ENCODE measurements at places on chromosomes 3 and 15.
A peak's percentile ranks its signal among the peaks of the same experiment; 100 is the strongest.

GRCh38 chr15:60362321-60363086 is 35.3 kb downstream of the ANXA2 start:
- no peak for DNase-seq

GRCh38 chr15:75356517-75356916 is 9.7 kb downstream of the NEIL1 start:
- peak; percentile 54 for DNase-seq

- DNase-seq, result no peak
These were observed 48.0 kb upstream of the APEH start for GRCh38 chr3:49626101-49626581.

DNA sequence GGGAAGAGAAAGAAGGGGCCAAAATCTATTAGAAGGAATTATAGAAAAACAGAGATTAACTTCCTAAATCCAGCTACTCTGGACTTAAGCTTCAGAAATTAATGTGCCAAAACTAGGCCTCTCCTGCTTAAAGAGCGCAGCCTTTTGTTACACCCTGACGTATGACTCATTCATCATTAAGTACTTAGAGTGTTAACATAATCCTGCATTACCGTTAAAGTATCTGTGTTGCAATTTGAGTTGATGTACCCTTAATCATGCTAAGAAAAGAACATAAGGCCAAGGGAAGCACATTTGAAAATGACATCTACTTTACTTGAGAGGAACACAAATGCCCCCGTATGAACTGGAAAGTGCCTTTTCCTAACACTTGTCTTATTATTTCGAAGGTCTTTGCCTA is 7.9 kb downstream of the HTR3D start:
- no peak for DNase-seq

- no peak for DNase-seq
These were observed 12.2 kb downstream of the GBE1 start for GRCh38 chr3:81749265-81749664.

DNA sequence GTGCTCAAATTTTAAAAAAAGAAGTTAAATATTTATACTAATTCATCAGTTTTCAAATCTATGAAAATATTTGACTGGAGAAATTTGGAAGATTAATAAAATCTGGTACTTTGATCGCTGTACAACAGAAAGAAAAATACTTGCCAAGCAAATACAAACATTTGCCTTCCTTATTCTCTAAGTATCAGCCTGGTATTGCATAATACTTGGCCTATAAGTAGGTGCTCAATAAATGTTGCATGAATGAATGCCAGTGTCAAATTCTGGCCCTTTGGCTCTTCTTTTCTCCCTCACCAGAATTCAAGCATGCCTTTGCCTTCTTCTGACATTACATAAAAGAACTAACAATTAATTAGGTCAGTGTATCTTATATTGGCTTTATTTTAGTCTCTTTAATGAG is 601.7 kb upstream of the GBE1 start:
- no peak for DNase-seq

DNA sequence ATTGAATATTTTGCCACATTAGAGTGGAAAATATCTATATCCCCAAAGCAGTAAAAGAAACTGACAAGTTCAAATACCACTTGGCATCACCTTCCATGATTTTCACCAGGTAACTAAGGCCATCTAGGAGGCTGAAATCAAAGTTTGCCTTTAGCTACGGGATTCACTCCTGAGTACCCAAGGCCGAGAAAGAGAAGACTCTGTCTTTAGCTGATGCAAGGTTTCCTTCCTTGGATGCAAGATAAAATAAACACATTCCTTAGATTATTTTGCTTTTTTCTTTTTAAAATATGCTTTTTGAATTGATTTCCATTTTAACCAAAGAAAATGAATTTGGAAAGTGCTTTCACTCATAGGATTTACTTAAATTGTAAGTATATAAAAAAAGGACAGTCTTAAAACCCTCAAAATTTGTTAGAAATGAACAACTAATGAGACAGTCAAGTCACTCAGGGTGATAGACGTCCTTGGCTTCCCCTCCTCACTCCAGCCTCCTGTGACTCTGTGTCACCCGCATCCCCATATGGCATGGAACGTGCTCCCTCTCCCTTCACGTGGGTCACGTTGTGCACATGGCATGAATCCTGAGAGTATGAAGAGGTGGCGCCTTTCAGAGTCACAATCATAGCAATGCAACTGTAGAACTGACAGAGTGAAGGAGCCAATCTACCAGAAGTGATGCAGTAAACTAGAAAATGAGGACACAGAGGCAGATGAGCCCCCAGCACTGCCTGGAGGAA is 148.4 kb downstream of the RTP4 start:
- DNase-seq, result no peak

- no peak for DNase-seq
These were observed 557.2 kb upstream of the TBL1XR1 start for GRCh38 chr3:177754508-177754921.

- no peak for DNase-seq
These were observed 33.8 kb upstream of the IP6K2 start for GRCh38 chr3:48750856-48751255.

DNA sequence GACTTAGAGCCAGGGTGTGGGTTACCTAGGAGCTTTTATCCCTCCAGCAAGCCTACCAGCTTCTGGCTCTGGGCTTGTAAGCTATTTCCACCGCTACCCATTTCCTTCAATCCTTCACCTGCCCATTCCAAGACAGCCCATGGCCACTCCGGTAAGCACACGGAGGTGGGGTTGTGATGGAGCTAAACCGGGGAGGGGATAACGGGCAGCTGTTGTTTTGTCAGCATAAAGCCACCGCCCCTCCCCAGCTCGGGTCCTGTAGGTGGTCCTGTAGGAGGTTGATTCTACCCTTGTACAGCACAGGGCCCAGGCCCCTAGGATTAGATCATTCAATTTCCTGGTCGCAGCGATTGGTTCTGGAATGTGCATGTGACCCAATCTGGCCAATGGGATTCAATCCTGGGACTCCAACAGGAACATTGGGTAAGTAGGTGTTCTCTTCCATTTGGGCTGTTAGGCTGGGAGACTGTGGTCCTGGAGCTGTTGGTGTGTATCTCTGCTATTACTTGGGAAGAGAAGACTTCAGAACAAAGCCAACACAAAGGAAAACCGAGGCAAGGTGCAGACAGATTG is 150.6 kb downstream of the RAB11A start:
- no peak for DNase-seq

- DNase-seq, result no peak
These were observed 136.4 kb downstream of the DNAJB8 start for GRCh38 chr3:128330214-128330842.

DNA sequence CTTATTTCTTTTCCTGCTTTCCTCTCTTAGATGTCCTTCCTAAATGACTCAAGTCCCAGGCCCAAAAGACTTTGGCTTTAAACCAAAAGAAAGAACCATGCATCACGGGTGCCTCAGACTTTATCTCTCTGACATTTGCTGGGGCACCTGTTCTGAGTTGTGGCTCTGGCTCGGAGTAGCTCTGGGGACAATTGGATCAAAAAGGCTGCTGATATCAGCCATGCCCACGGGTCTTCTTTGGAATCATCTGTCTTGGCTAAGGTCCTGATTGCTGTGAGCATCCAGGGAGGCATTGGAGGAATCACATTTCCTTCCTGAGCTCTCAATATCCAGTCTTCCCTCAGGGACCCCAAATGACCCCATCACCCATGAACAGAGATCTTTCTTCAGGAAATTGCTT is 59.9 kb downstream of the CLSTN2 start:
- DNase-seq, result no peak

All from B cell (primary cell).